NCI-H1048 (cell line): ENCODE measurements at places on chromosomes 6 and 20.

GRCh38 chr20:3973705-3974104, 41.7 kb downstream of the RNF24 start:
- no peak for DNase-seq

- DNase-seq, result no peak
Observed at GRCh38 chr6:147418523-147418922, 90.0 kb upstream of the SAMD5 start.

GRCh38 chr6:126143761-126144251, 157.5 kb downstream of the TRMT11 start:
- no peak for DNase-seq

GRCh38 chr20:13515796-13516558, 122.8 kb downstream of the TASP1 start:
- DNase-seq, result no peak

DNA sequence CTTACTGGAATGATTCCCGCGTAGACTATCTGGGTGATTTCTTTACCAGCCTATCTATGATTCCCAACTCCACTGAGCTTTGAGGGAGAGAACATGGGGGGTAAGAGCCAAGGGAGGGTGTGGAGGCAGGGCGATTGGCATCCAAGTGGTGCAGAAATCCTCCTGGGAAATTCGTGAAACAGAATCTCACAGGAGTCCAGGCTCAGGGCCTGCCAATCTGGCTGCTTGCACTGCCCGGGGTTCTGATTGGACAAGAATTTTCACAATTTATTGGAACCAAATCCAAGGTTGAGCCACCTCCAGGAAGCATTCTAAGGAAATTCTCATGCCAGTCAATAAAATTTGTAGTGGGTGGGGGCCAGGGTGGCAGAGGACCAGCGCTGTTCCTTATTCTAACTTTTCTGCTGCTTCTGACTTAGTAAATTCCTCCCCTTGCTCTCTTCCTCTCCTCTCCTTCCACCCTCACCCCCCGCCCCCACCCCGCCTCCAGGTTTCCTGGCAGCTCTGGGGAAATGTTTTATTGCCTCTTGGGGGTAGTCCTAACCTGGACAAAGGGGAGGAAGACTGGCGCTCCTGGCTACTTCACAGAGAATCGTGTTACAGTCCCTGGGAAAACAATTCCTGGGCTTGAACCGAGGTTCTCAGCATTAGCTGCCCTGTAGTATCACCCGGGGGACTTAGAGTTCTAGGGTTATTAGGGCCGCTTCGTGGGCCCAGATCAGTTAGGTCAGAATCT, 3.1 kb downstream of the BMP6 start:
- DNase-seq, result no peak

DNA sequence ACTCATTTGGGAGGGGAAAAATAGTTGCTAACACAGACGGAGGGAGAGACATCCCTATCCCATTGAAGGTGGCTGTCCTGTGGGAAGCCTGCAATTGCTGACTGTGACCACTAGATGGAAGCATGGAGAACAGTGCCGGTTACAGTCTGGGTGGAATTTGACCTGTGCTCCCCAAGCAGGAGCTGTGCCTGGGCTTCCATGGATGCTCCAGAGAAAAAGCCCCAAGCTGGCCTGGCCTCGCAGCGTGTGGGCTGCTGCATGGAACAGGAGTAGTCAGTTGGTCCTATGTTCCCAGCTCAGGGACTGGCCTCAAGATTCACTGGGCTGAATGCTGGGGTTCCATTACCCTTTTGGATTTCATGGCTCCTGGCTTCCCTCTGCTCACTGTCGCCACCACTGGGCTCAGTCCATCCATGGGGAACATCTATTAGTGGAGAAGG, 116.3 kb upstream of the CHD6 start:
- DNase-seq, result no peak

- no peak for DNase-seq
Observed at GRCh38 chr6:40293460-40294185, 293.5 kb downstream of the LRFN2 start.

DNA sequence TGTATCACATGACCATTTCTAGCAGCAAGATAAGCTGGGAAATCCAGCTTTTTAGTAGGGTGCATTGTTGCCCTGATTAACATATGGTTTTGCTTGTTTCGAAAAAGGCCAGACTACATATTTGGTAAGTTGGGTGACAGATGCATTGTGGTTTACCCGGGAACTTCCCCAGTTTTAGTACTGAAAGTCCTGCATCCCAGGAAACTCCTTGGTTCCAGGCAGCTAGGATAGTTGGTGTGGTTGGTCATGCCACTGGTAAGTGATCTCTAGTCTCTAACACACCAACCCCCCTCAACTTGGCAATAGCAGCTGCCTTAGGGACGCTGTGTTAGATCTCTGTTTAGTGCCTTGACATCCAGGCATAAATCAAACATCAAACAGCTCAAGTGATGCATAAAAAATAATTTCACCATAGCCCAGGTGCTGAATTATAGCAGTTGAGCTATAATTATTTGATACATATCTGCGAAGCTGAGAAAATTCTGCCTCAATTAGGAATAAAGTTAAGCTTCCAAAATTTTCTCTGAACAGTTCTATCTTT, 216.5 kb downstream of the TFAP2C start:
- no peak for DNase-seq

GRCh38 chr6:41551086-41551700, 5.0 kb downstream of the FOXP4 start:
- no peak for DNase-seq

DNA sequence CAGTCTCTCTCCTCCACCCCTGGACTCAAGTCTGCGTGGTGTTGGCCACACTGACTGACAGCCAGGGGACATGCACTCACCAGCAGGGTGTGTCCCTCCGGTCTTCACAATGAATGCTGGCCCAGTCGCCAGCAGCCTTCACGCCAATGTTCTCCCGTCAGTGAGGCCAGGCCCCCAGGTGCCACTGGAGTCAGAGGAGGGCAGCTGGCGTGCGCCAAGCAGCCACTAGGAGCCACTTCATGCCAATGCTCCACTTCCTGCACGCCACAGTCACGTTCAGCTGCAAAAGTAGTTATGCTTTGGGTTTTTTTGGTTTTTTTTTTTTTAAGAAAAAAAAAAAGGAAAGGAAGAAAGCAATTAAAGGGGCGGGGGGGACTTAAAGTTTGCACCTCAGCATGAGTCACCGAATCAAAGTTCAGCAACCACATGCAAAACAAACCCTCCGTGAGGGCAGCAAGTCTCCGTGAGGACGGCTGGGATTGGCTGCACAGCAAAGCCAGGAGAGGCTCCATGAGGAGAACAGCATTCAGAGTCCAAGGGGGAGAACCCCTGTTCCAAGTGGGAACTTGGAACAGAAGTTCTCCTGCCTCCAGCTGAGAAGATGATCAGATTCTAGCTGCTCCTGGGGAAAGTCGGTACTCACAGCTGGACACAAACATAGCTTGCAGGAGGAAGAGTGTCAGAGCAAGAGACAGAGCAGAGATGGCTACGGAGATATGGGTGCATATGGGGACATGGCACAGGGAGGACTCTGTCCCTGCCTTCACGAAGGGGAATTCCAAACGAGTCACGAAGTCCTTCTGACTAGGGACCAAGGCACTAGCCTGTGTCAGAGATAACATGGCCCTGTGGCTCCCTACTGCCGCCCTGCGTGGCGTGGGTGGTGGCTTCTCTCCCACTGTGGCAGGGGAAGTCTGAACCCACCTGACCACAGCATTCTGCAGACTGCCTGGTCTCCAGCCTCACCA, at the start of gene ZC3H12D:
Gene ZC3H12D (minus strand): TSS at position 282 of the 968 bp plus-strand sequence. CDS start 10,471 bp downstream, outside the sequence.
- no peak for DNase-seq

GRCh38 chr6:7535498-7535897, 6.0 kb upstream of the DSP start:
- no peak for DNase-seq

DNA sequence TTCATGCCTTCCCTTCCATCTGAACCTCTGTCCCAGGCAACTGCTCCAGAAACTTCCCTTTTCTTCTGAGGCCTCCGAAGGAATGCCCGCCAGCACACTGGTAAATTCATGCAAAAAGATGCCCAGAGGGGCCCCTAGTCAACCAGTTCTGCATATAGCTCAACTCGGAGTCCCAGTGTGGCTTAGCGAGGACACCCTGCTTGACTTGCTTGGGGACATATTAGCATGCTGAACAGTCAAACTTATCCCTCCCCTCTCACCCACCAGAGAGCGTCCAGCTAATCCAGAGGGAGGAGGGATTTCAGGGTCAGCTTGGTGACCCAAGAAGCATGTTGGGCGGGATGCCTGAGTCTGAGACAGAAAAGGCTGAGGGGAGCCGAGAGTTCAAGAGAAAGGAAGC, 23.0 kb upstream of the MDFI start:
- no peak for DNase-seq
